ENCODE measurements at places on chromosomes 12 and 14.

GRCh38 chr12:132695431-132695830 is 8.0 kb downstream of the PXMP2 start:
- no peak for DNase-seq

DNA sequence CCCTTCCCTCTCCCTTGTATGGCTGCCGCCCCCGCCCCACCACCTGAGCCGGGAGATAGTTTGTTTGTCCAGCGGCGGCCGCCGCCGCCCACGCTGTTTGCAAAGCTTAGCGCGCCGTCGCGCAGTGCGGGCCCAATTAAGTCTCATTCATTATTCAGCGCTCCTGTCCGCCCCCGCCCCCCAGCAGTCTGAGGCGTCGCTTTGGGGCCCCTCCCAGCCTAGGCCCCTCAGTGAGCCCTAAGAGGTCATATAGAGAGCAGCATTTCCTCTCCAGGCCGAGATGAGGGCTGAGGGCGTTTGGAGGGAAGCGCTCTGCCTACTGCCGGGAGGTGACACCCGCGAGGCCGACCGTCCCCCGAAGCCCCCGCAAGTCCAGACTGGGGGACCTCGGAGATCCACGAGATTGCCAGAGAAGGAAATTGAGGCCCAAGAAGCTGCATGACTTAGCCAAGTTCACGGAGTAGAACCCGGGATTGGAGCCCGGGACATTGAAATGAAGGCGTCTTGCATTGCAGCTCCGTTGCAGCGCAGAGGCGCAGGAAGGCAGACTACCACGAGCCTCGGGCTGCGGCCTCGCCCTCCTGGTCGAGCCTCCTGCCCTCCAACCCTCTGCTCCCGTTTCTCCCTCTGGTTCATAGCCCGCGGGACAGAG is at the start of gene DNAJC22:
DNAJC22 (plus strand) TSS at position 230 of the 652 bp plus-strand sequence. CDS start 1,985 bp downstream, outside the sequence.
- DNase-seq, result no peak

DNA sequence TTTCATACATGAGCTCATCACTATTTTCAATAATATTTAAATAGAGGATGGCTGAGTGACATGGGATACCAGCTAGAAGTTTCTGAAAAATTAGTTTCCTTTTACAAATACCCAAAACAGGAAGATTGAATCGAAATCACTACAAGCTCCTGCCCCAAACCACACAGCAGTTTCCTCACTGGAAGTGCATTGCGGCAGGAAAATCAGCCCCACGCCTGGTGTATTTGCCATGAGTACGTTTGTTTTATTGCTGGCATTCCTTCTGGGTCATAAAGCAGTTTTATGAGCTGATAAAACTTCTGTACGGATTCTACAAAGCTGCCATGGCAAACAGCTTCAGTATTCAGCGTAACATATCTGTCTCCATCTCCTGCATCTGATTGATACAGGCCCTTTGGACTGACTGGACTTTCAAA is 23.7 kb downstream of the CDC42BPB start:
- DNase-seq, result no peak

DNA sequence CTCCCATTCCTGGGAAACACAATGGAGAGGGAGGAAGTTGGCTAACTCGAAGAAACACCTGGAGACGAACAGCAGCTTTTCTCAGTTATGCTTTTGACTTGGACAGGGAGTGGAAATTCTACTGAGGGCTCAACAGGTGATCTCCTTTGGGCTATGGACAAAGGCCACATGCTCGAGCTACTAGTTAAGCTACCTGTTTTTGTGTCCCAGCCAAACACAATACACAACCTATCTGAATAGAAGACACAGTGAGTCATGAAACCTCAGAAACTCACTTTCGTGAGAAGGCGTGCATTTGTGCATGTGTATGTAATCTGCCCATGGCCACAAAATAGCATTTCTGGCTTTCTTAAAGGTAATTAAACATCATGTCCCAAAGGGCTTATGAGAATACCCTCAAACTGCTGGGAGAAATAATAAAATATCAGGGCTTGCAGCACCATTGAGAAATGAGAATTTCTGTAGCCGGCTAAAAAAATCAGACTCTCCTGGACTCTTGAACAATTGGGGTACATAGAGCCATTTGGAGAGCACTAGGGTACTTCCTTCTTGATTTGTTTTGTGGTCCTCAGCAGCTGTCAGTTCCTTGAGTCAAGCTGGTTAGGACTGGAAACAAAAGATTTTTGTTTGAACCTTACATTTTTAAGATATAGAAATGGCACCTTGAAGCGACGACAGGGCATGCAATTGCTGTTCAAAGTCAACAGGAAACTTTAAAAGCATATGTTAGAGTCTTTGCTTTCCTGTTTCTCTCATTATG is 85.5 kb upstream of the PTHLH start:
- DNase-seq, result no peak

GRCh38 chr12:4555804-4556203 is 6.2 kb upstream of the DYRK4 start:
- DNase-seq, result no peak
